ENCODE measurements at places on chromosomes 6 and 20.

DNA sequence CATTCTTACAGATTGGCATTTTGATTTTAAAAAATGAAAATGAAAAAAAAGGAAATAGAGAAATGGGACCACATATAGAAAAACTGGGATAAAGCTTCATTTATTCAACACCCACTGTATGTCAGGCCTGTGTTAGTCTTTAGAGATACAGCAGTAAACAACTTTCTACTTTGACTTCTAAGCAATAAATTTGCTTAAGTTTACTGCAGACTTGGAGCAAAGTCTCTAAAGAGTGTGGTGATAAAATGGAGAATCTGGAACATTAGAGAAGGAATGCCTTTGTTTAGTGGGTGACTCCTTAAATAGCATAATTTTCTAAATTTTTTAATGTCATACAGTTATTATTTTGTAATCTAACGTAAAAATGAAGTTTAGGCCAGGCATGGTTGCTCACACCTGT lies 80.7 kb upstream of the CNKSR3 start:
- no peak for DNase-seq

DNA sequence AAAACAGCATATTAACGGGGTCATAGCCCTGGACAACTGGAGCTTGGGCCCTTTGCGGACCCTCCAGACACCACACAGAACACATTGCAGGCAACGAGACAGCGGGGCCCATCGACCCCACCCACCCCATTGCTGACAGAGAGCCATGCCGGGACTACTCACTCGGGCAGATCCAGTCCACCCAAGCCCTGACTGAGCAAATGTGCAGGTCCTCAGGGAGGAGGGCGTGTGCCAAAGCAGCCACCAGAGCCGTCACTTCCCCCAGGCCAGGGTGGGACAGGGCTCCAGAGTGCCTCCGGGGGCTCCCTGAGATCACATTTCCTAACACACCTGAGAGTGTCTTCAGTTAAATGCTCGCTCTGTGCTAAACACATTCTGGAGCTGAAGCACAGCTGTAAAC lies 114.9 kb downstream of the CDH4 start:
- no peak for DNase-seq

- DNase-seq, result no peak
Observed at GRCh38 chr6:36627801-36628246, 33.7 kb downstream of the SRSF3 start.

GRCh38 chr6:80872951-80873308 lies 766.5 kb downstream of the BCKDHB start:
- no peak for DNase-seq

- DNase-seq, result no peak
Observed at GRCh38 chr20:20521736-20522135, 153.8 kb downstream of the INSM1 start.

DNA sequence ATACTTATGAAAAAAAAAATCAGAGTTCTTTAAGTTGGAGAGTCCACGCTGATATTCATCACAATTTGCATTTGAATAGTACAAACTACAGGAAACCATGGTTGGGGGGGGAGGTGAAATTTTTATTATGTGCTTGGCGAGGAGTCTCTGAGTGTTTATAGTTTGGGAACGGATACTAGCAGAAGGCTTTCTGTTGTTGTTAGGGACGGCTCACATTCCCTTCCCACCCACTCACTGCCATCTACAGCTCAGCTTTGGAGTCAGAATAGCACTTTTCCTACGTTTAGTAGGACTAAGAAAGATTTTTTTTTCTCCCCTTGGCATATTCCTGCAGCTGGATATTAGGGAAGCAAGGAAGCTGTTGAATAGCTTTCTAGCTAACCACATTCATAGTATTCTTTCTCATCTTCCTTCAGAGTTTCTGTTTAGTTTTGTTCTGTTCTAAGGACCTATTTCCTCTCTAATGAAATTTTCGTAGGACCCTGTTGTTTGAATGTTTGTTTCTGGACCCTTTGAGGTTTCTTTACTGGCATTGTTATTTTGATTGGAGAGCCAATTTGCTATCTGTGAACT lies 235.1 kb upstream of the ZNF217 start:
- no peak for DNase-seq

DNA sequence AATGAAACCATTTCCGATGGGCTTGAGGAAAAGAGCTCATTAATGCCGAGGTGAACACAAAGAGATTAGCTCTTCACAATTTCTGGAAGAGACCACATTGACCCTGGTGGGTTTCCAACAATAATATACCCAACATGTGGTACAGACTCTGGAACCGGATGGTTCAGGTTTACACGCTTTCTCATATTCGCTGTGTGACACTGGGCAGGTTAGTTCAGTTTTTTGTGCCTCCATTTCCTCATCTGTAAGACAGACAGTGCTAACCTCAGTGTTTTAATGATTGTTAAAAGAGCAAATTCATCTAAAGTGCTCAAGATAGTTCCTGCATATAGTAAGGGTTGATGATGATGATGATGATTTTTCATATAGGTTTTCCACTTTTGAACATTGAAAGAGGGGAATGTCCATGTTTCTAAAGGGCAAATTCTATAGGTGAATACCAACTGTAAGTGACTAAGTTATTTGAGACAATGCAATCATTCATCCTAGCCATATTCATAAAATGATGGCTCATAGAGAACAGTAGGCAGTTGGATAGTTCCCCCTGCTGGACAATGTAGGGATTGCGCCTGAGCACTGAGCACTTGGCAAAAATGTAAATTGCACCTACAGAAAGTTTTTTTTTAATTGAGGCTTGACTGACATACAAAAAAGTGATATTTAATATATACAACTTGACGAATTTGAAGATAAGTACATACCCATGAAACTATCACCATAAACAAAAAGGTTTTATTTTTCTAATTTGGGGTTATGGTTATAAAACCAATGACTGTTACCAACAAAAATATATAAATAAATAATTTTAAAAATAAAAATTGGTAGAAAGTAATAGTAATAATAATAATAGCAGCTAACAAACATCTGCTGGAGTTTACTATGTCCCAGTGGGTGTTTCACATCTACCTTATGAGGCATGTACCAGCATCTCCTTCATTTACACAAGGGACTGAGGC lies 2.1 kb upstream of the PERP start:
- peak; percentile 67 for DNase-seq

DNA sequence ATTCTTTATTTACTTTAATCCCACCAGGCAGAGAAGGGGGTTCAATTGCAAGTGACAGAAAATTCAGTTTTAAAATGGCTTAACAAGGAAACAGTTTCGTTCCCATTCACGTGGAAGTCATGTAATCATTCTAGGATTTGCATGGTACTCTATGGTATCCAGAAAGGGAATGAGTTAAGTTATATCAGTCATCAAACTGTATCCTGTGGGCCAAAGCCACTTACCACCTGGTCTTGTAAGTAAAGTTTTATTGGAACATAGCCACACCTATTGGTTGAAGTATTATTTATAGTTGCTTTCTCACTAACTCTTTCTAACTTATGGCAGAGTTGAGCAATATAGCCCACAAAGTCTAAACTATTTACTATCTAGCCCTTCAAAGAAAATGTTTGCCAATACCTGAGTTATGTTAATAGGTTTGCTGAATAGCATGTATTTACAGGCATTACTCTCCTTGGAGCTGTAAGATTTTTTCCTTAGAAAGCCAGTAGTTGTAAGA lies 10.2 kb upstream of the MMS22L start:
- no peak for DNase-seq

- DNase-seq, result no peak
Observed at GRCh38 chr6:110265273-110265672, 85.0 kb downstream of the CDC40 start.

DNA sequence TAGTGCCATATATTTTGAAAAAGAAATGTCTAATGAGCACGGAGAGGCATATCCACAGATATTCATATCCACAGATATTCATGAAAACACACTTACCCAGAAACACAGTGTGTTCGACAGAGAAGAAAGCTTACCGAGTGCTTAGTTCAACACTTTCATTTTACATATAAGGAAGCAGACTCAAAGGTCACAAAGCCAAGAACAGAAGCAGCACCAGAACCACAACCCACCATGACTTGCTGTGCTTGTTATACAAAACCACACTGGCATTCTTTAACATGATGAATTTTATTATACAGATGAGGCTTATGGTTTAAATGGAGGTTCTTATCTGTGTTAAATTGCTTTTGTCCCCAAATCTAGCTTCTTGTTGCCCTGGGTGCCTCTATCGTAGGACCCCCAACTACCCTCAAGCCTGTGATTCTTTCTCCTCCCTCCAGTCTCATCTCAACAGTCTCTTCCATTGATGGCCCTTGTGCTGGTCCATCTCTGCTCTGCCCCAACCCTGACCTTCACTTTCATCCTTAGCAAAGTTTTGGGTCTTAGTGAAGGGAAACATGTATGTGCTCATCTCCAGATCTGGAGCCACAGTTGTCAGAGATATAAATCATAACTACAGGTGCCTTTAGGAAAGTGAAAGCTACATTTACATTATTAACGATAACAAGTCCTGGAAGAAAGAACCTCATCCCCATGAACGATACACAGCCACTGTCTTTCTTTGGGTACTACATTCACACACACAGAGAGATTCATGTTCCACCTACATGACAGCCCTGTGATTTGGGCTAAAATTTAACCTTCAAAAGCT lies 40.0 kb downstream of the SF3B5 start:
- no peak for DNase-seq

DNA sequence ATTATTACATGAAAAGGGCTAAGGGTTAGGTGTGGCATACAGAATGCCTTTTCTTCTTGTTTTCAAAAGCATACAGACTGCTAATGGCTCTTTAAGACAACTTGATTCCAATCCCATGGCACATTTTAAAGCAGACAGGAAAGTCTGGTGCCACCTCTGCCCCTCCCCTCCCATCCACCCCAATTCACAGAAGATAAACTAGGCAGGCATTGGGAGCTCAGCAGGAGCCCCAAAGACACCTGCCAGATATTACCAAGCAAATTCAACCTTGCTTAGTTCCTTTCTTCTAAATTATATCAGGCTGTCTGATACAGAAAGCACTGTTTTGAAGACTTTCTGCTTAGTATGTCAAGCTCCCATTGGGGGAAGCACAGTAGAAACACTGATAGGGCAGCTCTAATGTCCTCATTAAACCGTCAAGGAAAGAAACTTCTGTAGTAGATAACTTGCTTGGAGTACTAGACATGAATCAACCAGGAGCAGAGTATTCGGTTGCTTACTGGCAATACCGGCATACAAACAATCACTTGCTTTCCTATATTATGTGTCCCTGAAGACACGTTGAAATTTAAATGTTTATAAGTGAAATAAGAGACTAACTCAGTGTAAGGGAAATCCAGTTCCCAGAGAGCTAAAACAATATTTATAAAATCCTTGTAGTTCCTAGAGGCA lies 13.0 kb downstream of the SESN1 start:
- DNase-seq, result no peak

DNA sequence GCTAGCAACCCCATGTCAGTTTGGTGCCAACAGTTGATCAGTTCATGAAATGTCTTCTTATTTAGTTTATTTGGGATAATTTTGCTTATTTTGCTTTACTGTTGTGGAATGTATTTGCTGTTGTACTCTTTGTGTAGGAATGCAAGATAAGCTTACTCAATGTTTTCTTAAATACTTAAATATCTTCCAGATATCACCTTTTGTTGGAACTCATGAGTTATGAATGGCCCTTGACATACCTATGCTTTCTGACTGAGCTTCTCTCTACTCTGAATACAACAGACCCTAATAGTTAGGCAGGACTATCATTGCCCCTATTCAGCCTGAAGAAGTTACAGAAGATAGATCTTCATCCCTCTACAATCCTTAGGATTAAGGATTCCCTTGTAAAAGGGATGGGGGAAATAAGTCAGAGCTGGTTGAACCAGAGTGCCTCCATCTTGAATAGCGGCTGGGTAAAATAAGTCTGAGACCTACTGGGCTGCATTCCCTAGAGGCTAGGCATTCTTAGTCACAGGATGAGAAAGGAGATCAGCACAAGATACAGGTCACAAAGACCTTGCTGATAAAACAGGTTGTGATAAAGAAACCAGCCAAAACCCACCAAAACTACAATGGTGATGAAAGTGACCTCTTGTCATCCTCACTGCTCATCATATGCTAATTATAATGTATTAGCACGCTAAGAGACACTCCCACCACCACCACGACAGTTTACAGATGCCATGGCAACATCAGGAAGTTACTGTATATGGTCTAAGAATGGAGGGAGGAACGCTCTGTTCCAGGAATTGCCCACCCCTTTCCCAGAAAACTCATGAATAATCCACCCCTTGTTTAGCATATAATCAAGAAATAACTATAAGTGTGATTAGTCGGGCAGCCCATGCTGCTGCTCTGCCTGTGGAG lies 196.9 kb downstream of the AKAP7 start:
- no peak for DNase-seq

GRCh38 chr6:43454696-43455530 lies 435 bp downstream of the DLK2 start:
- DNase-seq, result no peak

DNA sequence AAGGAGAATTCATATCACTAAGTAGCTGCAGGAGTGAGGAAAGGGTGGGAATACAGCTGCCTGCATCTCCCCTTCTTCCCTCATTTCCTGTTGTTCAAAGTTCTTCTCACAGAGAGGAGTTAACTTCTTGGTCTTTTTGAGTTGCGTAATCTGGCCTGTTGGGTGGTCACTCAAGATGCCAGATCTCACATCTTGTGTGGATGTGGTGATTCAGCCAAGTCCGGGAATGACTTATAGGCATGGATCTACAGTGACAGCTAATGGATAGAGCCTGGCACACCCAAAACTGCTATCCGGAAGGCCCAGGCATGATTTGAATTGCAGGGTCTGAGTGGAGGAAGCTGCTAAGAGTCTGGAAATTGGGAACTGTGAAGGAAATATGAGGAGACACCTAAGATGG lies 100.2 kb upstream of the SLC35B3 start:
- no peak for DNase-seq

All from activated CD4-positive, alpha-beta T cell treated with anti-CD3 and anti-CD28 coated beads, Interleukin-2, amount 50 U/mL, for 24 hours (primary cell).